ENCODE measurements at places on chromosomes 6 and 20. TPM values are rescaled to one million over a fixed set of nuclear protein-coding genes. Genes with fewer than 3 reads are reported as not detected.

DNA sequence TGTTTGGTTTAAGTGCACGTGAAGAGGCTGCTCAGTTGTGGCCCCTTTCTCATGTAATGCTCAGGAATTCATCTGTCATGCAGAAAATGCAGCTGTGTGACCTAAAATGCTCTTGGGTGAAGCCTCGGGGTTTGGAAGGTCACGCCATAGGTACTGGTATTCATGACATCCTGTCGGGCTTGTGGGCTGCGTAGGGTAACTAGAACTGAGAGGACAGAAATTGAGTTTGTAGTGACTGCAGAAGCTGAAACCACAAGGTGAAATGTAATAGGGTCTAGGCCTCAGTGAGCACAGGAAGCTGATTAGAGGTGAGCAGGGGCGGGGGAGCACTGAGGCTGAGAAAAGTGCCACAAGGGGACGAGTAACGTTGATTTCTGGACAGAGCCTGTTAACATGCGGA lies 128.8 kb downstream of the SOBP start:
- peaks cover 8% of the 10 kb centered on the region for H3K36me3 ChIP-seq
- no peaks in the 10 kb centered on the region for H3K27me3 ChIP-seq
- DNase-seq = no peak
- no peak overlapping the region for H3K4me3 ChIP-seq
- no peak overlapping the region for H3K27ac ChIP-seq
- H3K4me1 ChIP-seq = no peaks in the 10 kb centered on the region

DNA sequence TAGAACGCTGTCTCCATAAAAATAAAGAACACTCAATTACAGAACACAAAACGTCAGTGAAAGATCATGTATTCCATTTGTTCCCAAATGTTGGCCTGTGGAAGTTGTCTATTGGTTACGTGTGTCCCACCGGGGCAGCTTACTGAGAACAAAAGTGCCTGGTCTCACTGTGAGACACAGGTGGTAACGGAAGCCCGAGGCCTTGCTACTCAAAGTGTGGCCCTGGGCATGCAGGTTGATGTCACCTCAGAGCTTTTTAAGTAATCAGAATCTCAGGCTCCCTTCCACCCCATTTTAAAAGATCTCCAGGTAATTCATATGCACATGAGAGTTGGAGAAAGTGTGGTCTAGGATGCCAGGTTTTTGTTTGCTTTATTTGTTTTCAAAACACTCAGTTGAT lies 422.5 kb upstream of the OPRM1 start:
- no peak for DNase-seq
- H3K4me3 ChIP-seq = no peak overlapping the region
- no peak overlapping the region for H3K27ac ChIP-seq
- H3K36me3 ChIP-seq = no peaks in the 10 kb centered on the region
- H3K27me3 ChIP-seq = no peaks in the 10 kb centered on the region

Gene SNHG17
- total RNA-seq = 26.2 TPM

GRCh38 chr20:47127546-47127945 lies 229.0 kb downstream of the ZMYND8 start:
- H3K36me3 ChIP-seq = no peaks in the 10 kb centered on the region
- H3K27ac ChIP-seq = no peak overlapping the region
- no peaks in the 10 kb centered on the region for H3K4me1 ChIP-seq
- H3K27me3 ChIP-seq = peaks cover 6% of the 10 kb centered on the region
- no peak for DNase-seq
- no peak overlapping the region for H3K4me3 ChIP-seq

Gene DSP
- 89.8 TPM for total RNA-seq
